ENCODE measurements at places on chromosomes 4 and X. TPM values are rescaled to one million over a fixed set of nuclear protein-coding genes. Genes with fewer than 3 reads are reported as not detected.

The EIF2S3 gene
- 405 TPM for total RNA-seq

The BANK1 gene
- total RNA-seq: not detected

DNA sequence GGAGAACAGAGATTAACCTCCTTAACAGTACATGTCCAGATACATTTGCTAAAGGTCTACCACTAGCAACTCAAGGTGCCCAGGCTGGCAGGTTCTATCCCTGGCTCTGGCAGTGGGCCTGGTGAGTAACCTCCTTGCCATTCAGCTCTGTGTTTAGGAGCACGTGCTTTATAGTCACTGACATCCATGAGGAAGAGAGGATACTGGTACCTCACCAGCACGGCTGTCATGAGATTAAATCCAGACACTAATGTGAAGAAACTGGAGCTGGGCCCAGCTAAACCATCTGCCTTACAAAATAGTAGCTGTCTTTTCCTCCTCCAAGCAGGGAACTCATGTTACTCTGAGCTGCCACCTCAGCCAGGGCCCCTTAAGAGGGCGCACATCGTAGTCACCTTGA is 45.3 kb downstream of the GPRASP3 start:
- no peak for DNase-seq

- DNase-seq: peak; percentile 43
Measured at GRCh38 chrX:48468247-48468671, 1.8 kb downstream of the SLC38A5 start.

The CXCL3 gene
- total RNA-seq: not detected

DNA sequence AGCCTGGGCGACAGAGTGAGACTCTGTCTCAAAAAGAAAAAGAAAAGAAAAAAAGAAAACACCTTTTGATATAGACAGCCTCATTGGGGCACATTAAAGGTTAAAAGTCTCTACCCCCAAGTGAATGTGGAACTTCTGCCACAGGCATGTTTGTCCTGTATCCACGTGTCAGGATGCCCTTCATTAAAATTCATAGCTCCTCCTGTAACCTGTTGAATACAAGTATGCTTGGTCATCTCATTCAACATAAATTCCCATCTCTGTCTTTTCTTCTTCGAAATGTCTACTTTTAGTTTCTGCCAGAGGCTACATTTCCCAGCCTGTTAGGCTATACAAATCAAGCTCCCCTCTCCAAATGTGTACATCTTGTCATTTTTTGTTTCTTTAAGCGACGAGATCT is 25.8 kb downstream of the P2RY8 start:
- DNase-seq: no peak

DNA sequence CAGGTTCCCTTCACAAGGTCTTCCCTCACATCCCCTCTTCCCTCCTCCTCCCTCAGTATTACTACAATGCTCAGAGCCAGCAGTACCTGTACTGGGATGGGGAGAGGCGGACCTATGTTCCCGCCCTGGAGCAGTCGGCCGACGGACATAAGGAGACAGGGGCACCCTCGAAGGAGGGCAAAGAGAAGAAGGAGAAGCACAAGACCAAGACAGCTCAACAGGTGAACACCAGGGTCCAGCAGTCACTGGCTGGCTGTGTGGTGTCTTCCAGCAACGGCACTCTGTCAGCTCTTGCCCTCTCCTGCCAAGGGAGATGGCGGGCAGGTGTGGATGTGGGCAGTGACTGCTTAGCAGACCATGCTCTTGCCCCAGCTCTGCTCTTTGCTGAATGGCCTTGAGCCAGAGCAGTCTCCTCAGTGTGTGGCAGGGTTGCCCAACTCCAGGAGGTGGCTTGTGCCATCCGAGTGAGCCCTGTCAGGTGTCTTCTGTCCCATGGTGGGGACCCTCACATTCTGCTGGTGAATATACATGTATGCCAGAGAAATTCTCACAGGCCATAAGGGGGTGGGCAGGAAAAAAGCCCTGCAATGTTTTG is 11.4 kb upstream of the UBA1 start:
- DNase-seq: no peak

The PGAM4 gene
- total RNA-seq: not detected

- DNase-seq: no peak
Measured at GRCh38 chr4:137659431-137659830, 127.1 kb upstream of the PCDH18 start.

All from OCI-LY7 (cell line).